Stimulated activated CD8-positive, alpha-beta memory T cell treated with anti-CD3 and anti-CD28 coated beads, Interleukin-4, amount 100 ng/mL, for 4 hours (primary cell): ENCODE measurements at places on chromosomes 1 and 21.

DNA sequence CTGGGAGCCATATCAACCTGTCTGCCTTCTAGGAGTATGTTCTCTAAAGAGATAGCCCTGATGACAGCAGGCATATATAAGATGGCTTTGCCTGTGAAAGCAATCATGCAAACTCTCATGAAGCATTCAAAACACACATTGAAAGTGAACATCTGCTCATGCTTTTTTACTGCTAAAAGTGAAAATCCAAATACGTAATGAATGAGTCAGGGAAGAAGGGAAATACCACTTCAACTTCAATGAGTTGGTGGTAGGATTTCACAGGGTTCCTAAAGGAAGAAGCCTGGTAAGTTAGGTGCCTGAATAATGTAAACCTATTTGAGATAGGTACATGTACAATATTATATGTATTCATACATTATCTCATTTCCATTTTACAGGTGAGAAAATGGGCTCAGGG, 50.5 kb upstream of the SLFNL1 start:
- DNase-seq, result no peak

GRCh38 chr21:28543975-28544374, 448.7 kb downstream of the LTN1 start:
- no peak for DNase-seq

GRCh38 chr1:9787702-9788101, 36.1 kb downstream of the CLSTN1 start:
- peak; percentile 1 for DNase-seq

DNA sequence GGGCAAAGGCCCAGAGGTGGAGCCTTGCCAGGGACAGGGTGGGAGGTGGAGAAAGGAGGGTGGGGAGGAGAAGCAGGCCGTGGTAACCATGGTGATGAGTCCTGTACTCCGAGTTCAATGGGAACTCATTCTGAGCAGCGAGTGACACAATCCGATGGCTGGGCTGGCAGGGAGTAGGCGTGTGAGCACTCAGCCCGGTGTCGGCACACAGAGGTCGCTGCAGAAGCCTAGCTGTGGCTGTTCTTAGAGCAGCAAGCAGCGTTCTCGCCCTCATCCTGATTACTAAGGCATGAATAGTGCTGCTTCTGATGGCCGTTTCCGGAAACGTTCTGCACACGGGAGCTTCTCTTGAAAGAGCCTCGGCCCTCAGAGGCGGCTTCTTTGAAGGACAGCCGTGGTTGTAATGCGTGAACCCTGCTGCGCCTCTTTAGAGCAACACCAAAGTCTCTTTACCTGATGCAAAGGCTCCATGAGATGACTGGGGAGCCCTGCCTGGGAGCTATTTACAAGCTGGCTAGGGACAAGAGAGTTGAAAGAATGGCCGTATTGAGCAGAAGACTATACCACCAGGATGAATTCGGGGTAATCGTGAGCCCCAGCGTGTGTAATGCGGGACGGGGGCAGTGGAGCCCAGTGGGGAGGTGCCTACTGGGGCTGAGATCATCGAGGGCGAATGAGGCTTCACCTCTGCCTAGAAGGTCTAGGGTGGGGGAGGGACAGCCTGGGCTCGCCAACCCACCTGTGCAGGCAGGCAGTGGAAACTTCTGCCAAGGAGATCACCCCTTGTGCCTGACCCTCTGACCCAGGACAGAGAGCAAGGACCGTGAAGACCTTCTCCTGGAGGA, 72.8 kb upstream of the PAX7 start:
- no peak for DNase-seq

DNA sequence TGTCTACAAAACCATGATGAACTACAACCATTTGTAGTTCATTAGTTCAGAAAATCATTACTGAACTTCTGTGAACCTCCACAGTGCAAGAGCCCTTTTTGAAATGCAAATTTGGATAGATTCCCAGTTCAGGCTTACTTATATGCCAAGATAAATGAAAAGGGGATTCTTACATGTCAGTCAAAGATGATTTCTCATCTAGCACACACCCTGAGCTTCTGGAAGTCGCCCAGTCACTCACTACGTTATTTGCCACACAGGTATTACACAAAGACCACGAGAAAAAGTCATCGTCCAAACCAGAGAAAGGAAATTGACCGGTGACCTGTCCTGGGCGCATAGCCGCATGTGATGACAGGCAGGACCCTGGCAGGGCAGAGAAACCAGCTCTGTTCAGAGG, 41.8 kb downstream of the ETS2 start:
- no peak for DNase-seq

- DNase-seq, result no peak
These were observed 189.0 kb upstream of the NFIA start for GRCh38 chr1:60893136-60893930.

- DNase-seq, result no peak
These were observed 5.4 kb upstream of the DISP3 start for GRCh38 chr1:11473491-11474034.

GRCh38 chr1:195071461-195071860, 1536.8 kb downstream of the KCNT2 start:
- no peak for DNase-seq

DNA sequence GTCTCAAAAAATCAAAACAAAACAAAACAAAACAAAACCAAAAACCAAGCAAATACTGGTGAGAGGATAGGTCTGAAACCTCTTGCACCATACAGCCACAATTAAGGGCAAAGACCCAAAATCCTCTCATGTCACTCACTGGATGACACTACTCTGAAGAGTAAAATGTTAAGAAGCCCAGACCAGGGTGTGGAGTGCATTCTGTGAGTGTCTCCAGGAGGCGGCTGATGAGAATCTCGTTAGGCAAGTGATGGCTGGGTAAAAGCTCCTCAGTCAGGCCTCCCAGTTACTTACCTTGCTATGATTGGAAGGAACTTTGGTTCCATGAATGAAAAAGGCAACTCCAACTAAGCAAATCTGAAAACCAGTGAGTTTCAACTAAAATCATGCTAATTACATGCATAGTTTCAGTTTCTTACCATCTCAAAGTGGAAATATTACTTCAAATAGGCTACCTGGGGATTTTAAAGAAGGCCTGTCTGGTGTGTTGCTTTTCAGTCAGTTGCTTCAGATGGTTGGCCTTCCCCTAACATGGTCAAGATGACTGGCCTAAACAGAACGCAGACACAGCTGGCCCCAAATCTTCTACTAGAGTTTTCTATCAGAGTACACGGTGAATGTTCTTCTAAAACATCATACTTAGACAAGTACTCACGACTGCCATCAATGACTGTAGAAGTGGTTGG, 95.1 kb downstream of the KIAA0319L start:
- no peak for DNase-seq

- DNase-seq, result no peak
These were observed 25.5 kb upstream of the TMEM51 start for GRCh38 chr1:15128077-15128476.

- no peak for DNase-seq
These were observed 18.0 kb downstream of the CSF1 start for GRCh38 chr1:109928591-109929111.

- DNase-seq, result no peak
These were observed 34.7 kb downstream of the RGSL1 start for GRCh38 chr1:182484531-182485257.

- DNase-seq, result peak; percentile 63
These were observed 91.9 kb upstream of the SSX2IP start for GRCh38 chr1:84781946-84782771.

- DNase-seq, result no peak
These were observed 84.9 kb upstream of the C21orf91 start for GRCh38 chr21:17903929-17904639.

- DNase-seq, result no peak
These were observed 4.8 kb downstream of the ZNF672 start for GRCh38 chr1:248842781-248843331.

DNA sequence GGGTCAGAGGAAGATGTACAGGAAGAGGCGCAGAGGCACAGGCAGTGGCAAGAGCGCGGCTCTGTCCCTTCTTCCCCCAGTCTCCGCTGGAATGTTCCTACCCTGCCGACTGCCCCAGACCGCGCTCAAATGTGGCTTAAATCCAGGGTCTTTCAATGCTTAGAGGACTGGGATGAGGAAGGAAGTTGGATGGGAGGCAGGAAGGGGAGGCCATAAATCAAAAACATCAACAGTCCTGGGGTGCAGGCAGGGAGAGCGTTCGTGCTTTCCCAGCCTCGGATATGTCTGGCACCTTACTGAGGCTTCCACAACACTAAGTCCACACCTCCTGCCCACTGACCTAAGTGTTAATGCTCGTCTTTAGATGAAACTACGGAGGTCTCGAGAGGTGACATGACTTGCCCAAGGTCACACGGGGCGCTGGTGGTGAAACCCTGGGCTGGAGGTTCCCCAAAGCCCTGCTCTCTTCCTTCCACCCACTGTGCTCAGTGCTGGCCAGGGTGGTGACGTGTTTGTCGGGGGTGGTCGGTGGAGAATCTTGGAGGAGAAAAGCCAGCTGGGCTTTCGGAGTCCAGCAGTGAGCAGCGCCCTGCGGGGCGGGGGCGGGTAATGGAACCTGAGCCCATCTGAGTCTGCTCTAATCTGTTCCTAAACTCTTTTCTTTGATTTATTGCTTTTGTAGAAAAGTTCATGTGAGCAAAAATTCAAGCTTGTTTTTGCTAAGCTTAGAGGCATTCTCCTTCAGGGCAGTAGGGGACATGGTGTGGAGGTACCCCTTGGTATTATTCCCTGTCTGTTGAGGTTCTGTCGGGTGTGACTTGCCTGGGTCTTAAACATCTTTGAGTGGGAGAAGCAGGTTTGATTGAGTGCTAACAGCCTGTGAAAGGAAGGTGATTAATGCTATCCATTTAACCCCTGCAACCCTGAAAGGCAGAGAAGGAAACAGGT, 708 bp downstream of the CDA start:
- DNase-seq, result no peak

DNA sequence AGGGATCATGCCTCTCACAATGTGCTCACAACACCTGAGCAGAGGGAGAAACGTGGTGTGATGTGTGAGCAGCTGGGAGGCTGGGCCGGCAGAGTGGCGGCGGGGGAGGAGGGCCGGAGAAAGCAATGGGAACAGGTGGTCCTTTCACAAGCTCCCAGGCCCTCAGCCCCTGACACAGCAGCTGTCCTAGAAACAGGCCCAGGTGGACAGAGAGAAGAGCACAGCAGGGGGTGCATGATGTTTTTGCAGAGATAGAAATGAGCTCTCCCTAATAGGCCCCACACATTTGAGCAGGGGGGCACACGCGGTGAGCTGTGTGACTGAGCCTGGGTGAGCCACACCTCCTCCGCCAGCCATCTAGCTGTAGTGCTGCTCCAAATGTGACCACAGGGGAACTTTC, 7.6 kb upstream of the RGS16 start:
- DNase-seq, result no peak

DNA sequence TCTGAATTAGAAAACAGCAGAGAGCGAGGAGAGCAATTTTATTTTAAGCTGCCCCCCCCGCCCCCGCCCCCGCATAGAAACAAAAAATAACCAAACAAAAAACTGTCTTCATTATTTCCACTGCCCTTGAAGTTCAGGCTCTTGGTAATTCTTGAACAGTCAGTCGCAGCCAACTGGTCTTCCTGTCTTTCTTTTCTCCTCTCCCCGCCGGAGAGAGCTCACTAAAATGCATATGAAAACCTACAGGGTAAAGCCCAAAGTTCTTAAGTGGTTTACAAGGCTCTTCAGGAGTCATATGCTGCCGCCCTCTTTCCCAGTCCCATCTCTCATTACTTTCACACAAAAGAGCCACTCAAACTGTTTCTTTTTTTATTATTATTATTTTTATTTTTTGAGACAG, 1.1 kb upstream of the ANKRD35 start:
- no peak for DNase-seq

DNA sequence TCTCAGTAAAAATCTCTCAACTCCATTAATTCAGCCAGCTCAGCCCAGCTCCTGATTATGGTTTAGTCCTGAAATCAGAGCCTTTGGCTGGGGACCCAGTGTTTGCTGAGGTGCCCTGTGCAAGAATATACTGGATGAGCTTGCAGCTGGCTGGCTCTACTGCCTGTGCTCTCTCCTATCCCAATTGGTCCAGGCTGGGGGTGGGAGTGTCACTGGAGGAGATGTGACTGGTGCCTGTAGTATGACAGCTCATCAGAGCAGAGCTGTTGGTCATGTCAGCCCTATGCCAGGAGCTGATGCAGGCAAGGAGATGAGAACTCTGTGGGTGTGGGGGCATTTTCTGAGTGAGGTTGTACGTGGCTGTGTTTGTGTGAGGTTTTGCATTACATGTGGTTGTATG, 87.0 kb downstream of the TNR start:
- DNase-seq, result no peak

GRCh38 chr1:3338725-3339070, 115.8 kb upstream of the ARHGEF16 start:
- no peak for DNase-seq

DNA sequence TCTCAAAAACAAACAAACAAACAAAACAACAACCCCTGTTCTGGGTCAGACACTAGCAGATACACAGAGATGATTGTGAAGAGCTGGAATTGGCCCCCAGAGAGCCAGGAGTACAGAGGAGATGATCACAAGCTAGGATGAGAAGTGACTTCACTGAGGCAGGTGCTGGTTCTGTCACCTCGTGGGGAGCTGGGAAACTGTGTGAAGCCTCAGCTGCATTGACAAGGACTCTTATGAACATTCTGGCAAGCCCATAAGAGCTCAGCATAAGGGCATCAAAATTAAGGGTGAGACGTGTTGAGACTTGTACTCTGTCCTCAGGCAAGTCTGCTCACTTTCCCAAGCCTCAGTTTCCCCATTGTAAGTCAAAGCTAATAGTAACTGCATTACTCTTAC, 14.7 kb upstream of the PTP4A2 start:
- no peak for DNase-seq

DNA sequence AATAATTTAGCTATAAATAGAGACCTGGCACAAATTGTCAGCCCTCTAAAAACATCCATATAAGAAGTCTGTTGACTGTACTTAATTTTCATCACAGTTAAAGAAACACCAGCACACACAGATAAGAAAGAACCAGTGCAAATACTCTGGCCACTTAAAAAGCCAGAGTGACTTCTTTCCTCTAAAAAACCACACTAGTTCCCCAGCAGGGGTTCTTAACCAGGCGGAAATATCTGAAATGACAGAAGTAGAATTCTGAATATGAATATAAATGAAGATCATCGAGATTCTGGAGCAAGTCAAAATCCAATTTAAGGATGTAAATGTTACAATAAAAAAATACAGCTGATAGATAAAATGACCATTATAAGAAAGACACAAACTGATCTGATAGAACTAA, 870.6 kb upstream of the ADGRL4 start:
- no peak for DNase-seq

- no peak for DNase-seq
These were observed 4.6 kb downstream of the ATP13A2 start for GRCh38 chr1:17007121-17007520.

GRCh38 chr1:188670837-188671236, 1806.8 kb downstream of the BRINP3 start:
- DNase-seq, result no peak

DNA sequence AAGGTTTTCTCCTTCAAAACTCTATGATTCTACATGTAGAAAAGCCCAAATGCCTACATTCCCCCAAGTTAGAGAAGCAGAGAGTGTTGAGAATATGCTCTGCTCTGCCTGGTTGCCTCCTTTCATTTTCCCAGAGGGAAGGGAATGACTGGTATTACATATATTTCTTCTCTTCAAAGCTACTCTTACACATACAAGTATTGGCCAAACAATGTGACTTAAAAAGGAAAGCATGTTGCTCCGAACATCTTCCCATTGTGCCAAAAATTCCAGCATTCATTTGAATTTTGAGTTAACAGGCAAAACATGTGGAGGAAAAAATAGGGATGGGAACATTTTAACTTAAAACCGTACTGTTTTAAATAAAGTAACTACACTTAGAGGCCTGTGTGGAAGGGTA, 125.2 kb downstream of the COQ8A start:
- no peak for DNase-seq

- no peak for DNase-seq
These were observed 344.7 kb upstream of the USP24 start for GRCh38 chr1:55559842-55560241.

- no peak for DNase-seq
These were observed 5.0 kb downstream of the ATF6 start for GRCh38 chr1:161771161-161771560.
